ENCODE measurements at places on chromosomes 7 and 10.

- H3K36me3 ChIP-seq, result no peaks in the 10 kb centered on the region
- no peaks in the 10 kb centered on the region for H3K4me1 ChIP-seq
- no peak for DNase-seq
- no peak overlapping the region for H3K4me3 ChIP-seq
- H3K27ac ChIP-seq, result no peak overlapping the region
Observed at GRCh38 chr7:99209781-99210180, 1.9 kb upstream of the KPNA7 start.

GRCh38 chr7:106891548-106892410 is 26.7 kb downstream of the PIK3CG start:
- no peak overlapping the region for H3K4me3 ChIP-seq
- DNase-seq, result no peak
- peaks cover 43% of the 10 kb centered on the region for H3K4me1 ChIP-seq
- peak overlapping the region; percentile 80 for H3K27ac ChIP-seq

DNA sequence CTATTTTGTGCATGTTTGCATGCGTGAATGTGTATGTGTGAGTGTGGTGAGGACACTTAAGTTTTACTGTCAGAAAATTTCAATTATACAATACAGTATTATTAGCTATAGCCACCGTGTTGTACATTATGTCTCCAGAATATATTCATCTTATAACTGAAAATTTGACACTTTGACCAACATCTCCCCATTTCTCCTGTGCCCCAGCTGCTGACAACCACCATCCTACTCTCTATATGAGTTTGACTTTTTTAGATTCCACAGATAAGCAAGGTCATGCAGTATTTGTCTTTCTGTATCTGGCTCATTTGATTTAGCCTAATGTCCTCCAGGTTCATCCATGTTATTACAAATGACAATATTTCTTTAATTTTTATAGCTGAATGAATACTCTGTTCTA is 195.0 kb downstream of the GPR37 start:
- DNase-seq, result no peak
- no peaks in the 10 kb centered on the region for H3K27me3 ChIP-seq
- H3K36me3 ChIP-seq, result no peaks in the 10 kb centered on the region
- no peak overlapping the region for H3K27ac ChIP-seq
- no peaks in the 10 kb centered on the region for H3K4me1 ChIP-seq

GRCh38 chr10:97682042-97682441 is 5.0 kb downstream of the AVPI1 start:
- H3K36me3 ChIP-seq, result peaks cover 5% of the 10 kb centered on the region
- no peak overlapping the region for H3K27ac ChIP-seq
- no peak for DNase-seq
- H3K4me3 ChIP-seq, result no peak overlapping the region
- no peaks in the 10 kb centered on the region for H3K27me3 ChIP-seq

DNA sequence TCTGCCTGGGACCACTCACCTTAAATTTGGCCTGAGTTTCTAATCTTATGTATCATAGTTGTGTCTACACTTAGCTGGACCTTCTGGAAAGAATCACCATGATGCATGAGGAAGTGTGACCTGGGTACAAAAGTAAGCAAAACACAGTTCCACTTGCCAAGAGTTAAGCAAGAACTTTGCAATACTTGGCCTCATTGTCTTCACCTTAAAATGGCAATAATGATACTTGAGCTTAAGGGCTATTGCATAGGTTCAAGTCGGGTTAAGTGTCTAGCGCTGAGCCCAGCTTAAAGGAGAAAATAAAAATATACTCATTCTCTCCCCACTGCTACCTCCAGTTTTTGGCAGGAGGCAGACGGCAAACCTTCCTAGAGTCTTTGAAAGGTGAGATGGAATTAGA is 133.9 kb upstream of the BMPER start:
- H3K27ac ChIP-seq, result no peak overlapping the region
- DNase-seq, result no peak

DNA sequence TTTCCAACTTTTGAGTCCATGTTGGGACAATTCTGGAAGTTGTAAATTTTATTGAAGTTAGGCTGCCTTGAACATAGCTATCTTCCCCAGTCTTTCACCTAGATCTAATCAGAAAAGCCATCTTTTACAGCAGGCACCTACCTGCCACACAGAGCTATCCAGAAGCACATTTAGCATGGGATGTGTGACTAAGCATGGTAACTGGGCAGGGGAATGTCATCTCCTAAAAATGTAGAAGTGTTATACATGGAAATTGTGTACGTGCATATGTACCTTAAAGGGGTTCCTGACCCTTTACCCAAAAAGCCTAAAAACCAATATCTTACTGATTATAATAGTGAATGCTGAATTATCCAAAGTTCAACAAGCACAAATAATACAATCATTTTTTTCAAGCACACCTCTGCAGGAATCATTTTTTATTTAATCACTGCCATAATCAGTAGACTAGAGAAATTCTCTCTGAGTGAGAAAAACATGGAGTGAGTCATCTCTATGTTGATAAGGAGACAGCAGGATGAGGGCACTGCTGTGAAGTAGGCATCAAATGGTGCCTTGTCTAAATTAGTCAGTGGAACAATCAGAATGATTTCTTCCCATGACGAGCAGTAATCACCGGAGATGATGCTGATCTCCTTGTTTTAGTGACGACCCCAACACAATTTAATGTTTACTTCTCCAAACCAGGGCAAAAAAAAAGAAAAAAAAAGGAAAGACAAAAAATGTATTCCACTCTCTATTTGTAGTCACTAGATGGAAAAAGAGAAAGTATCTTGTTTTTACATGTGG is 75.9 kb downstream of the SORBS1 start:
- DNase-seq, result no peak
- H3K27me3 ChIP-seq, result no peaks in the 10 kb centered on the region
- no peaks in the 10 kb centered on the region for H3K36me3 ChIP-seq
- H3K27ac ChIP-seq, result no peak overlapping the region

DNA sequence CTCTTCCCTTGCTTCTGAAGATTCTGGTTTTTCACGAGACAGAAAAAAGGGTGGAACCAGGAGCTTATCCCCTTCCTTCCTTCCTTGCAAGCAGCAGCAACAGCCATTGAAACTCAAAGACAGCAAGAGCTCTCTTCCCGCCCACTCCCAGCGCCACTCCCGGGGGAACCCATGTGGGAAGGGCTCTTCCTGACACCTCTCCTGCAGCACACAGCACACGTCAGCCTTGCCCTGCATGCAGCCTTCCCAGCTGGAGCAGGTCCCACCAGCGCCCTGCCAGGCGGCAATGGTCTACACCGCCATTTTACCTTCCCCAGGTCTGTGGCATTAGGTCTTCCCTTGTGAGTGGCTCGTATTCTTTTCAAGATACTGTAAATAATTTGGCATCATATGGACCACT is 161.8 kb downstream of the MGMT start:
- no peaks in the 10 kb centered on the region for H3K36me3 ChIP-seq
- H3K4me1 ChIP-seq, result no peaks in the 10 kb centered on the region
- no peaks in the 10 kb centered on the region for H3K27me3 ChIP-seq
- DNase-seq, result no peak
- H3K4me3 ChIP-seq, result no peak overlapping the region

GRCh38 chr10:48442809-48443177 is 136.3 kb downstream of the MAPK8 start:
- no peak overlapping the region for H3K27ac ChIP-seq
- no peaks in the 10 kb centered on the region for H3K4me1 ChIP-seq
- H3K27me3 ChIP-seq, result no peaks in the 10 kb centered on the region
- no peak overlapping the region for H3K4me3 ChIP-seq
- H3K36me3 ChIP-seq, result peaks cover 11% of the 10 kb centered on the region

DNA sequence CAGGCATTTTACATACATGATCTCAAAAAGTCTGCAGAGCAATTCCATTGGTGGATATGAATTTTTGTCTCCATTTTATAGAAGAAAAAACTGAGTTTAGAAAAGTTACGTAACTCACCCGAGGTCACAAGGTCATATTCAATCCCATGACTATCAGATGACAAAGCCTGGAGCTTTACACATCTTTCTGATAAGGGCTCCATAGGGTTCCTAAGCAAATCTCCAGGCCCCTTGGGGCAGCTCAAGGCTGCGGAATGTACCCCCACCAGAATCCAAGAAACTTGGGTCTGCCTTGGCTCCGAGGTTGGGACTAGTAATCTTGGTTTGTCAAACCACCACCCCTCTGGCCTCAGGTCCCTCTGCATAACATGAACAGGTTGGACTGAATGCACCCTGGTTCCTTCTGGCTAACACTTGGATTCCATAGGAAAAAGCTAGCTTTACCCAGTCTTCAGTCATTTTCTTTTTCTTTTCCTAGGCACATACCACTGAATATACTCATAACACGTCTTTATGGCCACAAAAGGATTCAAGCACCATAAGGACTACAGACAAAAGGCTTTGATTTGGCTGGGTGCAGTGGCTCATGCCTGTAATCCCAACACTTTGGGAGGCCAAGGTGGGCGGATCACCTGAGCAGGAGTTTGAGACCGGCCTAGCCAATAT is 55.5 kb downstream of the PIP4K2A start:
- no peaks in the 10 kb centered on the region for H3K36me3 ChIP-seq
- H3K4me3 ChIP-seq, result no peak overlapping the region
- no peak for DNase-seq
- no peaks in the 10 kb centered on the region for H3K27me3 ChIP-seq
- H3K4me1 ChIP-seq, result peaks cover 77% of the 10 kb centered on the region

DNA sequence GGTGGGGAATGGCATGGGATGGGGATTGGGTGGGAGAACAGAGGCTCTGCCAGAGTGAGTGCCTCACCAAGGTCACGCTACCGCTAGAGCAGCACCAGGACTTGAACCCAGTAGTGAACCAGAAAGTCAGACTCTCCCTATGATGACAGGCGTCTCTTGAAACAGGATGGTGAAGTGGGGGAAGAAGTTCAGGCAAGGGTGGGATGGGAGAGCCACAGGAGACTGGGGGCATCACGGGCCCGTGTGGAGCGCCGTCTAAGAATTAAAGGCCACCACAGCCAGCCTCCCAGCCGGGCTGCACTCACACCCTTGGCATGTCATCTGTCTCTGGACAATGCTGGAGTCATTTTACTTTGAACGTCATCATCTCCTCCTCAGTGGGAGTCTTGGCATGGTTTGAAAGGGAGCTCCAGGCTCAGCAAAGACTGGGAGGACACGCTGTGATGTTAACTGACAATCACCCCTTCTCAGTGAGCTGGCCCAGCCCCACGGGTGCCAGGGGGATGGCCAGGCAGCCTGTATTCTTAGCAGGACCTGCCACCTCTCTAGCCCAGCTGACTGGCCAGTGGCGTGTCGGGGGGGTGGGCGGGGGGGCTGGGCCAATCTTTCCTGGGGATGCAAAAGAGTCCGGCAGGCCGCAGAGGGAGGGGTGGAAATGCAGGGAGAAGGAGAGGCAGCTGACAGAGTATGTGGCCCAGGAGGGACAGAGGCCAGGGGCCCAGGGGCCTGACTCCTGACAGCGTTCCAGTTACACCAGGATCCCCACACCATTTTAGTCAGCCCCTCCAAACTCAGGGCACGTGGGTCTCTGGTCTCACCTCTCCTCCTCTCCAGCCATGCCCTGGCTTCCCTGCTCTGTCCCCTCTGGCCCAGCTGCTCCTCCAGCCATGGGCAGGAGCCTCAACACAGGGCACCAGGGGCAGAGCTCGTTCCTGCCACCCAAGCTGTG is 96.2 kb downstream of the VOPP1 start:
- DNase-seq, result peak; percentile 57
- H3K4me1 ChIP-seq, result no peaks in the 10 kb centered on the region
- H3K4me3 ChIP-seq, result no peak overlapping the region
- no peaks in the 10 kb centered on the region for H3K27me3 ChIP-seq

DNA sequence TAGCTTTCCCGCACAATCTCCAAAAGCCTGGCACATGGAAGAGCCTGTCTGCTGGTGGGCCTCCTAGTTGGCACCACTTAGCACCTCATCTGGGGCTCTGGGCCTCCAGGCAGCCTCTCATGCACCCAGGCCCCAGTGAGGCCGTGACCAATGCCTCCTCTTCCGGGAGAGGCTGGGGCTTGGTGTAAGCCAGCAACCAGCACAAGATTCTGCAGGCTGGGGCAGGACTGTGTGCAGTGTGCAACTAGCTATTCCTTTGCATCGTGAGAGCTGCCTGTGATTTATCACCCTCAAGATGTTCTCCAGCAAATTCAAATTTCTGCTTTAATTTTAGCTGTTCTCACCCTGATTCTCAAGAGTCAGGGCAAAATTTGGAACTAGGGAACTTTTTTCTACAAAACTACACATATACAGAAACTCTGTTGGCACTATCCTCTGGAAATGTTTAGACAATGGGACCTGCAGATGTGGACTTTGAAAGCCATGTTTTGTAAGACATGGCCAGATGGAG is 603.7 kb upstream of the MKI67 start:
- no peaks in the 10 kb centered on the region for H3K4me1 ChIP-seq
- no peak overlapping the region for H3K4me3 ChIP-seq
- no peak for DNase-seq
- H3K27ac ChIP-seq, result no peak overlapping the region

DNA sequence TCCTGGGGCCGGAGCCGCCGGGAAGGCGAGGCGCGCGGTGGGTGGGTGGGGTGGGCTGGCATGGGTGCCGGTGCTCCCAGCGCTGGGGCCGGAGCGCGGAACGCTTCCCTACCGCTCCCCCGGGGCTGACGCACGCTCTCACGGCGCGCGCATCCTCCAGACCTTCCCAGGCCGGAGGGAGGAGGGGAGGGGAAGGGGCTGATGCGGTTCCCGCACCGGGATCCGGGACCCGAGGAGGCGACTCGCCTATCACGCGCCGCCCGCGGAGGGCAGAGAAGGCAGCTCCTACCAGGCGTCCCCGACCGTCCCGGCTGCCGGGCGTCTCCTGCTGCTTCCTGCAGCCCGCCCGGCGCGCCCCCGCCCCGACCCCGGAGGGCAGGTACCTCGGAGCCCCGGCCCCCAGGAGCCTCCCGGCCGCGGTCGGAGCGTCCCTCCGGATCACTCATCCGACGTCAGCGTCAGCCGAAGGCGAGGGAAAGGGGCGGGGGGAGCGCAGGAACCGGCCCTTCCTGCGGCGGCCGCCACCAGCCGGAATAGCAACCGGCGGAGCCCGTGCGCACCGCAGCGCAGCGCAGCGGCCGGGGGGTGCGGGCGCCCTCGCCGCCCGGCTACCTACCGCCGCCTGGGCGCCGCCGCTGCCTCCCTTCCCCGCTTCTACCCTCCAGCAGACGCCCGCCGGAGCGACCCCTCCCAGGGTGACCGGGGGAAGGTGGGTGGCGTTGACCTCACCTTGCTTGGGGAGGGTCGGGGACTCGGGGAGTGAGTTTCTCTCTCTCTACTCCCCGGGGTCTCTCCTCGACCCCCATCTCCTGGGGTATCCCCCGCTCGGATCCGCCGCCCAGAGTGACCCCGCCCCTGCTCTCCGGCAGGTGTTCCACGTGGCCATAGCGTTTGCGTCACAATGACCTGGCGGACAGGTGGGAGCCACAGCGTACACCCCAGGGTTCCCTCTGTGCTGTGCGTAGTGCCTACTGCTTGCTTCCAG is at the start of gene ICA1:
Gene ICA1 (minus strand): TSS at position 457 of the 985 bp plus-strand sequence. CDS start 26,241 bp downstream, outside the sequence.
- H3K4me1 ChIP-seq, result peaks cover 23% of the 10 kb centered on the region
- DNase-seq, result peak; percentile 89
- H3K27me3 ChIP-seq, result peaks cover 8% of the 10 kb centered on the region
- peak within 1 kb of the TSS; percentile 61 for H3K4me3 ChIP-seq
- peak within 1 kb of the TSS; percentile 55 for H3K27ac ChIP-seq

DNA sequence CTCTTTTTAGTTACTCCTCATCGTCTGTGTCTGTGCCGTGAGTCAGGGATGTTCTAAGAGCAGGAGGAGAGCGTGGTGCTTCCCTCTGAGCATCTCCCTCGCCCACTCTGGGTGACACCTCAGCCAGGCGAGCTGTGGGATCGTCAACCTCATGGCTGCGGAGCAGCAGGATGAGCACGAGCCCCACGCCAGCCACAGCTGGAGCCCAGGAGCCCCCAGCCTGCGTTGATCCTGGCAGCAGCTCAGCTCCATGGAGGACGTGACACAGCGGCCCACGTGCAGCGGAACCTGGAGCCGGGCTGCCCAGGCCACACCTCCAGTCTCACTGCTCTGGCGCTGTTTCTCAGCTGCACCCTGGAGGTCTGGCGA is 512.0 kb downstream of the PTPRN2 start:
- H3K4me1 ChIP-seq, result no peaks in the 10 kb centered on the region
- no peaks in the 10 kb centered on the region for H3K27me3 ChIP-seq
- DNase-seq, result peak; percentile 73
- H3K27ac ChIP-seq, result no peak overlapping the region
